IPS DF 19.7 (cell line): ENCODE measurements at places on chromosomes 11 and 22.

- DNase-seq = no peak
Observed at GRCh38 chr22:35930933-35931332, 97.7 kb downstream of the RBFOX2 start.

DNA sequence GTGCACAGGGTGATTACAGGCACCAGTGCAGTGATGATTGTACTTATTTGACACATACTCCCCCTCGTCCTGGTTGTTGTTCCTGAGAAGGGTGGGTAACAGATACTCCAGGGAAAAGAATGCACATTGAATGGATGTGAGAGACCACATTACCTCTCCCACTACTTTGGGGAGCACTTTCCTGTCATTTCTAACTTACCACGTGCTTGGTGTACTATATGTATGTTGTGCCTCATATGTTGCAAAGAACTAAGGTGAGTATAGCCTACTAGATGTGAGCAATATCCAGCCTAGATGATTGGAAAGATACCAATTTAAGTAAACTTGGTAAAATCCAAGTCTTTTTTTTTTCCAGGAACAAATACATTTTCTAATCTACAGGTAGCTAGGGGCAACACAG, 14.3 kb upstream of the SCARF2 start:
- no peak for DNase-seq

- DNase-seq = no peak
Observed at GRCh38 chr11:28274216-28274615, 166.0 kb downstream of the METTL15 start.

- DNase-seq = no peak
Observed at GRCh38 chr11:73234471-73235181, 16.5 kb downstream of the P2RY2 start.

DNA sequence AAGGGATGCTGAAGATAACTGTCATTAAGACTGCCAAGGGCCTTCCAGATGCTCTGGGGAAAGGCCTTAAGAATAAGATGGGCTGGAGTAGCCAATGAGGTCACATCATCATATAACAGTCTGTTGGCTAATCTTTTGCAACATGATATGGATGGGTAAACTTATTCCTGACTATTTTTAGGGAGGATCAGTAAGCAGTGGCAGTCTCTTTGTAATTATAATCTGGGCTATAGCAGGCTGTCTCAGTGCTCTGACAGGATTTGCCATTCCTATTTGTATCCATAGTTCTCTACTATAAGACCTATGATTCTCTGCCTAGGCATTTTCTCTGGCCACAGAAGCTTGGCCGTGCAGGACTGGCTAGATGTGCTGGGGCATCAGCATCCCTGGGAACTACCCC, 16.1 kb upstream of the CALCB start:
- no peak for DNase-seq
